Ureter (tissue), 1 donor: ENCODE measurements at places on chromosomes 3 and 15.

DNA sequence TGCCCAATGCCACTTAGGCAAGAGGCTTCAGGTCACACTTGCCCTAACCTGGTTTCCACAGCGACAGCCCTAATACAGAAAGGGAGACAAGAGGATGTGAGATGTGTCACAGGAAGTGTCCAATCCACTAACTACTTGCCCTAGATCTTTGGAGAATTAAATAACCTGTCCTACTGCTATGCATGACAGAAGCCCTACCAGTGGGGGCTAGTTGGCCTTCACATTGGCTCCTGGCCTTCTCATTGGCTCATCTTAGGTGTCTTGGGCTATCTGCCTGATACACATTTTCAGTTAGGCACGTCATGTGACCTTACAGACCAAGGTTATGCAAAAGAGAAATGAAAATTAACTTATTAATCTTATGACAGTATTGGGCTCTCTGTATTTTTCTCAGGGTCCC, 449.9 kb downstream of the FHIT start:
- no peak for DNase-seq

- no peak for DNase-seq
Measured at GRCh38 chr3:194035406-194036138, 100.4 kb upstream of the HES1 start.

GRCh38 chr3:113450911-113451310, 9.6 kb upstream of the CFAP44 start:
- DNase-seq = no peak

DNA sequence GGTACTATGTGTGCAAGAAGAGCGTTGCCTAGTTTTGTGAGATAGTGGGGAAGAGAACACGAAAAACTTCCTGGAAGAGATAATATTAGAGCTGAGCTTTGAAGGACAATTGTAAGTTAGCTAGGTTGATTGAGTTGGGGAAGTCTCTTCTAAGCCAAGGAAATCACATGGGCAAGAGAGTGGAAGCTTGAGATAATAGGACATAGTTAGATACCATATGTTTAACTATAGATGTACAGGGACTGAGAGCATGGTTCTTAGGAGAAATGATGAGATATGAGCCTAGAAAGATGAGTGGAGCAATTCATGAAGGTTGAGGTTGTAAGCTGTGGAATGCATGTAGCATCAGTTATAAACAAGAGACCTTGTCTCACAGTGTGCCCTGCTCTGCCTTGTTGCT, 30.1 kb upstream of the AQP9 start:
- DNase-seq = no peak
